EH (cell line): ENCODE measurements at places on chromosomes 3 and 15.

DNA sequence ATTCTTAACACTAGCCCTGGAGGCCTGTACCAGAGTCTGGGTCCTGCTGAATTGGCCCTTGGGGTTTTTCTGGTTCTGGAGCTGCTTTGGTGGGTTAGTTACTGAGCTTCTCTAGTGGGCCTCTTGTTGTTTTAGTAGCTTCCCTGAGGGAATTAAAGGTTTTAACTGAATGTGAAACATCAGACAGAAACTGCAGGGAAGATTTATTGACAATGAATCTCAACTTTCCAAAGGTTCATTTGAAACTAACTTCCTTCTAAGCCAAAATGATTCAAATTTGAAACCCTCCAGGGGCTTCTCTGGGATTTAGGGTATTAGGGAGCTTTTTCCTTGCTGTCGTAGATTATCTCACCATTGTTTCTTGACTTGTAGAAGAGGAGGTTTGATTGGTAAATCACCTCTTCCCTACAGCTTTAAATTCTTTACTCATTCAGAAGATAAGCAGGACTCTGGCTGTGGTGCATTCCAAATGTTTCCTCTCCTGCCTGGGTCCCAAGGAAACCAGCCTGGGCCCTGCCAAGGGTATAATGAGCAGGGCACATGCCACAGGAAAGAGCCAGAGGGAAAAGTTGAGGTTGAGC is 71.0 kb downstream of the TP63 start:
- no peak for DNase-seq

DNA sequence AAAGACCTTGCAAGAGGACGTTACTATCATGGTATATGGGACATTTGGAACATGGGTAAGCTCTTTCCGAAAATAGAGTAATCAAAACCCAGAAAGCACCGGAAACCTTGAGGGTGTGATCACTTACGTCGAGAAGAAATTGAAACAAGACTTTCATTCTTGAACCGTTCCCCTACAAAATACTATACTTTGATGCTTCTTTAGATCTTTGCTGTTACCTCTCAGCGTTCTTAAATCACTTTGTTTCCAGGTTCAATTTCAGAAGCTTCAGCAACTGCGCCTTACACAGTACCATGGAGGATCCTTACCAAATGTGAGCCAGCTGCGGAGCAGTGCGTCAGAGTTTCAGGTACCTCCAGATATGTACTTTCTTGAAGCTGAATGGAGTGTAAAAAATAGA is 10.1 kb downstream of the CRTC3 start:
- no peak for DNase-seq

- DNase-seq = peak; percentile 91
Measured at GRCh38 chr3:146308222-146308621, 57.3 kb upstream of the PLSCR4 start.

DNA sequence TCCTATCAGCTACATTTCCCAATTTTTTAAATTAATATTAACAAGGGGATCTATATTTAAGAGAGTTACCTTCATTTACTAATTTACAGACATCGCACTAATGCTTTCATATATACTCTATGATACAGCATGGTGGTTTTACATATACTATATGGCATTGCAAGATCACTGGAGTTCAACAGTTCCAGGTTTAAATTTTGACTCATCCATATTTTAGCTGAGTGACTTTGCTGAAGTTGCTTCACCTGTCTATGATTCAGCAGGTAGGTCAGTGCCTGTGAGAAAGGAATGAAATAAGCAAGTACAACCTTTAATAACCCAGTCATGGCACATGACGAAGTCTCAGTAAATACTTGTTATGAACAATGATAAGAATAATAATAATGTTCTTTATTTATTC is 211.1 kb downstream of the P3H2 start:
- DNase-seq = no peak

- DNase-seq = no peak
Measured at GRCh38 chr3:143935678-143936077, 35.9 kb upstream of the DIPK2A start.

GRCh38 chr15:40081691-40082194 is 26.9 kb downstream of the BMF start:
- peak; percentile 61 for DNase-seq

DNA sequence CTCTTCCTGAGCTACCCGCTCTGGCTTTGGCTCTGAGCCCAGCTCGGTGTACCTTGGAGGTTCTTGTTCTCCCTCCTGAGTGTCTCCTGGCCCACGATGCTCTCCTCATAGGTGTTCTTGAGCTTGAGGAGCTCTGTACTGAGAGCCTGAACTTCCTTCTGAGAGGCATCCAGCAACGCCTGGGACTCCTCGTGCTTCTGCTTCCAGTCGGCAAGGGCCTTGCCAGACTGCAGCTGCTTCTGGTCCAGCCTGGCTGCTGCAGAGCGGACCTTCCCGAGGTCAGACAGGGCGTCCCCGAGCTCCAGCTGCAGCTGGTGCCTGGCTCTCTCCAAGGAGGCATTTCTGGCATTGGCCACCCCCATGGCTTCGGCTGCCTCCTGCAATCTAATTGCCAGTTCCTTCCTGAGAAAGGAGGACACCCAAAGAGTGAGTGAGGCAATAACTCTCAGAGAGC is 99.8 kb downstream of the MYH15 start:
- DNase-seq = no peak

DNA sequence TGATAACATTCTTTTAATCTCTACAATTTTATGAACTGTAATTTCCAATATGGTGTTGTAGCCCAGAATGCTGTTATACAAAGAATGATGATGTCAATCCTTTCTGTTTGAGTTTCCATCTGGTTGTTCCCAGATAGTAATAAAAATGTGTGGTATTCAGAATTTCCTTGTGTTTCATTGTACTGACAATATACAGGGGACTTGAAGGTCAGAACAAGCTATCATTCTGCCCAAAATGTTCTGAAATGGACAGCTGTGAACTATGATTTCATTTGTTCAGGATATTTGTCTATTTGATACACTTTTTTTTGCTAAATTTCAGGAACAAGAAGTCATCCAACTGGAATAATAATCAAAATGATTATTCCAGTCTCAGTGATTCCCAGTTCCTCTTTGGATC is 40.8 kb downstream of the C3orf62 start:
- no peak for DNase-seq

DNA sequence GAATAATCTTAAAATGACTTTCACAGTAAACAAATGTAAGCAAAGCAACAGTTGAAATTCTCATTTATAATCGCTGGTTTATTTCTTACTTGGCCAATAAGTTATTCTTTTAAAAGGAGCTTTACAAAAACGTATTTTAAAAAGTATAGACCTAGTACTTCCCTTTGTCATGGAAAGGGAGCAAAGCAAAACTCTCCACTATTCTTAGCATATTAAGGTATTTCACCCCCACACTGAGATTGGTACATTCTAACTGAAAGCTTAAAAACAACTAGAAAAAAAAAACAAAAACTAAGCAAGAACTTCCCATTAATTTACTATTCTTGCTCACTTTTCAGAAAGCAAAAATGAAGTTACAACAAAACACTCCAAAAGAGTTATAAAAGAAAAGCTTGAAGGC is 1.5 kb downstream of the ATG3 start:
- no peak for DNase-seq

DNA sequence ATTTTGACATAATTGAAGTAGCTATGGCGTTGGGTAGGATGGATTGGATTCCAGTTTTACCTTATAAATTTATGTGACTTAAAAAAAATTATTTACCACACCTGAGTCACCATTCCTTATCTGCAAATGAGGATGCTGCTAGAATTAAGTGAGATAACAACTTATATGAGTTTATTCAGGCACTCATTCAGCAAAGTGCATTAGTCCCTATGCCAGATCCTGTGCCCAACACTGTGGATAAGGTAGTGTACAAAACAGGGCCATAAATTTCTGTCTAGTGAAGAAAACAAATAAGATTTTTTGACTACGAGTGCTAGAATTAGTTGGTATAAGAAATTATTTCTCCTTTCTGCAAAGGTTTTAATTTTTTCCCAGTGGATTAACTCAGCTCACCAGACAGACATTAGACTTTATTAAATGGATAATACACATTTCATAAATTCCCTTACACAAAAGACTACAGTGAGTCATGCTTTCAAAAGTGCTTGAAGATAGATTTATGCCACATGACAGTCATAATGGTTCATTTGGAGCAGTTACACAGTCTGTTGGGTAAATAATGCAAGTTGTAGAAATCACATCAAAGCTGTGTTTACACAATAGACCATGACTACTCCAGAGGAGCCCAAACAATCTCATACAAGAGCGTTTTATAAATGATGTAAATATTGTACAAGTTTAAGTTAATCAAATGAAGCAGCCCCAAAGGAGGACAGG is 129.9 kb upstream of the TGFBR2 start:
- DNase-seq = peak; percentile 43

DNA sequence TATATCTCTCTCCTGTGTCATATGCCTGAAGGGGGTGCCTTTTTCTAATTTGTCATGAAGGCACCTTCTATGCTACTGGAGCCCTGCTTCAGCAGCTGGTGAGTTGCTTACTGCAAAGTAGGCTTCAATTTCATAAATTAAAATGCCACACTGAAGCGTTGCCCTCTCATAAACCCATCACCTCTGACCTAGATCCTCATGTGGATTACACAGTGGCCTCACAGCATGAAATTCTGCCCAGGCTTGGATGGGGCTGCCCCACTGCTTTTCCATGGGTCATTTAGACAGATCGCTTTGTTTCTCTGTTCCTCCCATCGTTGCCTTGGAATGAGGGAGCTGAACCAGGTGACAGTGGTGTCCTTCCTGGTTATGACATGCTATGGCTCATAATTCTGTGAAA is 131.2 kb downstream of the RPL22L1 start:
- DNase-seq = no peak

DNA sequence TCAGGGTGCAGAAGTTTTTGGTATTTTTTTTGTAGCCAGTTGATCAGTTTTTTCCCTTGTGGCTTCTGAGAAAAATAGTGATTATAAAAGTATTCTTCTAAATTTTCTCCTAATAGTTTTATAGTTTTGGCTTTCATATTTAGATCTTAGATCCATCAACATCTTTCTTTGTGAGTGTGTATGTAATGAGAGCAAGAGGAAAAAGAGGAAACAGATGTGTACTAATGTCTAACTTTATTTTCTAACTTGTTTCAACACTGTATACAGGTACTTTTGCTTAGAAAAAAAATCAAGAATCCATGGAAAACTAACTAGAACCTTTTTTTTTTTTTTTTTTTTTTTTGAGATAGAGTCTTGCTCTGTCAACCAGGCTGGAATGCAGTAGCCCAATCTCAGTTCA is 53.1 kb downstream of the ARRDC4 start:
- no peak for DNase-seq

DNA sequence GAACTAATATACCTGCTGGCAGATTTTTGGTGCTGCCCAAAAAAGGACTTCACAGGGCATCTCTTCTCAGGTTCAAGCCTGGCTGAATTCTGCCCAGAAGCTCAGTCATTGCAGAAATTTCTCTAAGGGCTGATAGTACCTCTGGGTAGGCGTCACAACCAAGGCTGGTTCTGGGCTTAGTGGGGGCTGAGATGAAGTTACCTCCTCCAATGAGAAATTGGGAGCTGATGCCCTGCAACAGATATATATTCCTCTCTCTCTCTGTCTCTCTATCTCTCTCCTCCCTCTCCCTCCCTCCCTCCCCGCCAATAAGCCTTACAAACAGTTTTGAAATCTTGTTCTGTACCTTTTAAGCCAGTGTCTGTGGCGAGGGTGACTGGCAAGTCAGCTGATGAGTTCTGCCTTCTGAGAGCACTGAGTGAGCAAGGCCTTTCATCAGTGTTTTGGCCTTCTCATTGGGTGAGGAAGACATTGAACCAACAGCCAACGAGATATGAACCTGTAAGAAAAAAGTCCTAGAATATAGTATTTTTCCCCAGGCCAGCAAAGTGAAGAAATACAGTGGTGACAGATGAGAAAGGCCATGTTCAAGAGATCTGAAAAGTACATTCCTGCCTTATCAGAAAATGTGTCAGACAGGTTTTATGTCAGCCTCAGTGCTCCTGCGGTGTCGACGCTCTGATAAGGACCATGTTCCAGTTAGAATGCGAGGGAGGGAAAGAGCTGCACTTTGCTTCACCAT is 45.5 kb downstream of the TMEM39A start:
- no peak for DNase-seq

GRCh38 chr3:111648991-111649579 is 53.9 kb upstream of the ZBED2 start:
- no peak for DNase-seq

GRCh38 chr3:141371882-141372281 is 3.6 kb downstream of the ZBTB38 start:
- DNase-seq = no peak

DNA sequence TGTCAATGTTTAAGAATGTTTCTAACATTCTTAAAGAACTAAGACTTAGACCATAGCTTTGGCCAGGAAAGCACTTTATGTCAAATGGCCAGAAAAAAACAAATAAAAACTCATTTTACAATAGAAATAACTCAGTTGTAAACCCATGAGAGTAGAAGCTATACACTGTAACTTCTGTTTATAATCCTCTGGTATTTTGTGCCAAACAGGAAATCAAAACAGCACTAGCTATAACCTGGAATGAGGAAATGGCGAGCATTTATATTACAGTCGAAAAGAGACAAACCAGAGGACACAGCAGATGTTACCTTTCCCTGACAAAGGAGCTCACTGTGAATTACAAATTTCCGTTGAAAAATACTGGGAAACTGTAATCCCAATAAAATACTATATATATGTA is 10.3 kb downstream of the GK5 start:
- peak; percentile 30 for DNase-seq

GRCh38 chr15:75598361-75598760 is 19.2 kb upstream of the PTPN9 start:
- no peak for DNase-seq

DNA sequence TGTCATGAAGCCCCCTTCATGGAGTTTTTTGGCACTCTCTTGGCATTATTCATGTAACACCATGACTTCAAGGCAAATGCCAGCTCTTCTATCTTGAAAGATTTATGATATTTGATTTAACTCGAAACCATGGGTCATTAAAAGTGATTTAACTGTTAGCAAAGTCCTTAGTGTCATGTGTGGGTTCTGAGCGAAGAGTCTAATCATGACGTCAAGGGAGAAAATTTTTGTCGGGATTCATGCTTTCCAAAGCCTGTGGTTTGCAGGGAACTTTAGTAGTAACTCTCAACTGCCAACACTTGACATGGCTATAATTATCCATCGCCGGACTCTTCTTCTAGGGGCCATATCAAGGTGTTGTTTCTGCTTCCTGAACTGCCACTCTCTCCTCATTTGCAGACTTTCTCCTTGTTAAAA is 11.5 kb downstream of the GXYLT2 start:
- DNase-seq = no peak

DNA sequence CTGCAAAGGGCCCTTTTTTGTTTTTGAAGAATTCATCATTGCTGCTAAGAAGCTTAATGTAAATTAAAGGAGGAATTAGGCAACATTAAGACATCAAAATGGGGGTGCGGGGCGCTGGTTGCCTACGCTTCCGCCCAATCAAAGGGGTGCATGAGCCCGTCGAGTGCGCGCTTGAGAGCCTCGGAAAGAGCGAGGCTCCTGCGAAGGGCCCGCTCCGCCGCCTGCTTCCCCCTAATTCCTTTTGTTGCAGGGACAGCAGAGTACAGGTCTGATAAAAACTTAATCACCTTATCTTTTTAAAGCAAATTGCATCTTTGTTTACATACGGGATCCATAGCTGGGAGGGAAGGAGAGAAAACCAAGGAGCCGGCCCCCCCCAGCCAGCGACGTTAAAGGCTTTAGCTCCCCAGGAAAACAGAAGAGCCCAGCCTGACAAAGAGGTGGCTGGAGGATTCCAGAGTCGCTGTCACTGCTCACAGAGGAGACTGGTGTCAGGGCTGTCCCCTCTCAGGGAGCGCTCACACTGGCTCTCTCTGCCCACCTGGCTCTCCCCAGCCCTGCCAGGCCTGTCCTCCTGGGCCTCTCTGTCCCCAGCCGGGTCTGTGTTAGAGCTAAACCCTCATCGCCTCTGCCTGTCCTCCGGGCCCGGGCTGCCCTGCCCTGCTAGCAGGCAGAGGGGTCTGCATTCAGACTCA is 67.3 kb downstream of the DNAJB8 start:
- DNase-seq = no peak
